ENCODE measurements at places on chromosomes 4 and X.

- no peak for DNase-seq
Observed at GRCh38 chr4:5469151-5469775, 239.1 kb downstream of the EVC2 start.

- no peak for DNase-seq
Observed at GRCh38 chrX:119177278-119177677, 49.7 kb upstream of the KIAA1210 start.

- no peak for DNase-seq
Observed at GRCh38 chr4:155587766-155588165, 78.9 kb upstream of the GUCY1A1 start.

DNA sequence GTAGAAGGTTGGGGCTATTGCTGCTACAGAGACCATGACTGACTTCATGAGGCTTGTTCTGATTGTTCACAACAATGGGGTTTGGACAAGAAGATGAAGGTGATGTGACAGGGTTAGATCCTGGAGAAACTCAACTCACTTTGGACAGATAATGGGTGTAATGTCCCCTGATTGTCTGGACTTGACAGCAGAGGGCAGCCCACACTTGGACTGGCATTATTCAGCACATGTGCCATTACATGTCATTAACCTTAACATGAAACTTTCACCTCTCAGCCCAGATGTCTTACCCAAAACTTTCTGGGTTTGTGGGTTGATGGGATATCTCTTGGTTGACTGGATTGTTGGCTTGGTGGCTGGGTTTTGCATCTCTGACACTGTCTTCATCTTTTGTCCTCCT lies 101.5 kb downstream of the MXRA5 start:
- DNase-seq = no peak

DNA sequence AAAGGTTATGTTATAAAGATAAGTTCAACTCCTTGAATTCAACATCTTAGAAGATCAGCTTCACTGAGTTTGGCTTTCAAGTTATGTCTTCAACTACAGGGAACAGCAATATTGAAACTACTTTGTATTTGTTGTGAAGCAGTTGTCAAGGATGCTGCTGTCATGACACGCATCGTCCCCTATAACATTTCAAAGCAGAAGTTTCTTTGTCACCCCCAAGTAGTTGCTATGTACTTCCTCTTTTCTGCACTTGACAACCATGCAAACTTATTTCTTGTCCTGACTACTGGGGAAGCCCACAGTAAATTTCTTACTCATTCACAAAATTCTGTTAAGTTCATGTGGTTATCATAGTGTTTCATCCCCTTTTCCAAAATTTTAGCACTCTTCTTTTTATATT lies 14.3 kb downstream of the ANTXR2 start:
- peak; percentile 35 for DNase-seq

- no peak for DNase-seq
Observed at GRCh38 chr4:48431401-48431800, 51.7 kb upstream of the SLC10A4 start.

DNA sequence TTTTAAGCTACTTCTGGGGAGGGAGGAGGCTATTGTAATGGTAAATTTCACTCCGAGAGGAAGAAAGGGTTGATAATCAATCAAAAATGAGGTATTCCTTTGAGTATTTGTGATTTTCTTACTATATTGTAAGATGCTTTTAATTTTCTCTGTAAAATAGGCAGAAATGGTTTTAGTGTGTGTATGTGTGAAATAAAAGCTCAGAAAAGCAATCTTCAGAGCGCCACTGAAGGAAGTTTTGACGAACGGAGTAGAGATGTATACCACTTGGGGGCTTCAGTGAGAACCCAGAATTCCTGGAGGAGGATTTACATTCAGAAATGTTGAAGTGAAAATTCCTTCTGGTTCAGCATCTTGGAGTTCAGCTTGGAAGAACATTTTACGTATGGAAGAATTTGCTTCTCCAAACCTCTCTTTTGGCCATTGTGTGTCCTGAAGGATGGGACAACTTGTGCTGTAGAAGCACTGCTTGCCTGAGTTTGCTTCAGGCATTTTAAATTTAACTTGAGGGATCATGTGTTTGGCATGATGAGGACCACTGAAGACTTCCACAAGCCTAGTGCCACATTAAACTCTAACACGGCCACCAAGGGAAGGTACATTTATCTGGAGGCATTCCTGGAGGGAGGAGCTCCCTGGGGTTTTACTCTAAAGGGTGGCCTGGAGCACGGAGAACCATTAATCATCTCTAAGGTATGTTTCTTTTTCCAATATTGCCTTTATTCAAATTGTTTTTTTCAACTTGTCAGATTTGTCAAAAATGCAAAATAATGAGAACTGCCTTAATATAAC lies 695 bp downstream of the SHROOM3 start:
- DNase-seq = no peak

GRCh38 chr4:37157476-37158167 lies 86.9 kb upstream of the NWD2 start:
- no peak for DNase-seq
